ENCODE measurements at places on chromosomes 2 and 18.
A peak's percentile ranks its signal among the peaks of the same experiment; 100 is the strongest.

DNA sequence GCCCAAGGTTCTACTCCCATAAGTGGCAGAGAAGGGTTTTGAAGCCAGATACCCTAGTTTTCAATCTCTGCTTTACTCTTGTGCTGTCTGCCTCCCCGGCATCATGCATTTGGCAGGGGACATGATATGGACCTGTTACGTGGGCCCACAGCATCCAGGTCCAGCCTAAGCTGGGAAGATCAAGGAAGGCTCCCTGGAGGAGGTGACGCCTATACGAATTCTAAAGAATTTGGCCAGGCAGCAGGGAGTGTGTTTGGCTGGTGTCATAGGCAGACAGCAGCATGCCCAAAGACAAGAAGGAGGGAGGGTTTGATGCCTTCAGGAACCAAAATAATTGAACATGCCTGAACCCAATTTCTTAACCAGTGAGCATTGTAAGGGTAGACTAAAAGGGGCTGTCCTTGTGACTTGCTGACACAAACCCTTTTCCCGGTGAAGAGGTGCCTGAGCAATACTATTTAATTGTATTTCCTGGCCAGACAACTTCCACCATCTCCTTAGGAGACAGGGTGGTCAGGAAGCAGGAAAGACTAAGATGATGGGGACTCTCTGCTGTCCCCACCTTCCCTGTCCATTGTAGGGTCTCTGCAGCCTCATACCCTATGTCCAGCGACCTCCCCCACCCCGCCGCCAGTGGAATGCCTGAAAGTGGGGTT lies 21.3 kb downstream of the NRP2 start:
- DNase-seq, result no peak

GRCh38 chr2:23624378-23624777 lies 239.4 kb downstream of the KLHL29 start:
- DNase-seq, result peak; percentile 16

GRCh38 chr2:43927442-43927841 lies 68.3 kb downstream of the LRPPRC start:
- no peak for DNase-seq

- DNase-seq, result no peak
These were observed 498.7 kb downstream of the BCL11A start for GRCh38 chr2:60054571-60055340.

GRCh38 chr2:139033300-139033699 lies 253.1 kb upstream of the NXPH2 start:
- DNase-seq, result no peak

DNA sequence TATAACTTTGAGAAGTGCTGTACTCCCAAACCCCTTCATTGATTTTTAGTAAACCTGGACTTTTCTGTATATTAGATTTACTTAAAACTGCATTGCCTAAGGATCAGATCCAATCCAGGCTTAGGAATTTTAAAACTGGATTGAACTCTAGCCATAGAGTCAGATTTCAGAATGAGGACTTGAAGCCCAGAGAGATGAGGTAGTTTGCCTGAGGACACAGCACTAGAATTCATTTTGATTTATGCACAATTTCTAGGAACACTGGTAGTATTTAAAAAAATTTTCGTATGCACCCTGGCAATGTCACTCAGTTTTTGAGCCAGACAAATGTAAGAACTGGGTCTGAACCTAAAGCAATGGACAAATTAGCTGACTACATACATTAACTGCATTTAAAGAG lies 144.9 kb downstream of the KCTD1 start:
- DNase-seq, result no peak

GRCh38 chr18:13464432-13465123 lies 246.0 kb downstream of the LDLRAD4 start:
- peak; percentile 55 for DNase-seq

DNA sequence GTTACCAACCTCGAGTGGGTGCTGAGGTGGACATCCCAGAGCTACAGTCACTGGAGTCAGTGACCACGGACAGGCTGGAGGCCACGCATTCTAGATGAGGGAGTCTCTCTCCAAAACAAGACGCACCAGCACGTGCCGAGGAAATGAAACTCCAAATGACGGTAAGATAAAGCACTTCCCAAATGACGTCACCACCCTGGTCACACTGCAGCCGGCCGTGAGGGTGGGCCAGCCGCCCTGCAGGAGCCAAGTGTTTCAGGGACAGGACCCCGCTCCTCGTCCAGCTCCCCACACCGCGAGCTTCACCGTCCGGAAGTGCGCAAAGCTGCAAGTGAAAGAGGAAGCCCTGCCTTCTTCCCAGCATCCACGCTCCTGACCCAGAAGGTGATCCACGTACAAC lies 99.4 kb downstream of the ZNF516 start:
- no peak for DNase-seq

DNA sequence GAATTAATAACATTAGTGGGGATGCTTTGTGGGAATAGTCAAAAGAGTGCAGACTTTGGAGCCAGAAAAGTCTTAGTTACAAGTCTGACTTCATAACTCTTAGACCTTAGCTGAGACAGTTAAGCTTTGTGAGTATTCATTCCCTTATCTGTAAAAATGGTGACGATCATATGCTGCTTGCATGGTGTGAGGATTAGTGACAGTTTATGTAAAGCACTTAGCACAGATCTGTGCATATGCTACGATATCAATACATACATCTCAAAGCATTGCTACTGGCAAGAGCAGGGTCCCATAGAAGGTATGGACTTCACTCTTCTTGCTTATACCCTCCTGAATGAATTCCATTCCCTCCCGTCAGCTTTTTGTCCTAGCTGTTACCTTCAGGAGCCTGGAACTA lies 56.7 kb upstream of the LYPD6B start:
- no peak for DNase-seq

DNA sequence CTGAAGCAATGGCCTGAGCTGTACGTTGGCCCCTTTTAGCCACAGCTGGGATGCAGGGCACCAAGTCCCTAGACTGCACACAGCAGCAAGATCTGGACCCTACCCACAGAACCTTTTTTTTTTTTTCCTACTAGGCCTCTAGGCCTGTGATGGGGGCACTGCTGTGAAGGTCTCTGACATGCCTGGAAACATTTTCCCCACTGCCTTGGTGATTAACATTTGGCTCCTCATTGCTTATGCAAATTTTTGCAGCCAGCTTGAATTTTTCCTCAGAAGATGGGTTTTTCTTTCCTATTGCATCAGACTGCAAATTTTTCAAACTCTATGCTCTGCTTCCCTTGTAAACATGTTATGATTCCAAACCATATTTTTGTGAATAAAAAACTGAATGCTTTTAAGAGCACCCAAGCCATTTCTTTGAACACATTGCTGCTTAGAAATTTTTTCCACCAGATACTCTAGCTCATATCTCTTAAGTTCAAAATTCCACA lies 33.5 kb downstream of the PDE1A start:
- DNase-seq, result no peak

- DNase-seq, result no peak
These were observed 263.2 kb downstream of the EN1 start for GRCh38 chr2:118584062-118584749.

- DNase-seq, result no peak
These were observed 76.2 kb downstream of the MAP3K20 start for GRCh38 chr2:173151671-173152401.

DNA sequence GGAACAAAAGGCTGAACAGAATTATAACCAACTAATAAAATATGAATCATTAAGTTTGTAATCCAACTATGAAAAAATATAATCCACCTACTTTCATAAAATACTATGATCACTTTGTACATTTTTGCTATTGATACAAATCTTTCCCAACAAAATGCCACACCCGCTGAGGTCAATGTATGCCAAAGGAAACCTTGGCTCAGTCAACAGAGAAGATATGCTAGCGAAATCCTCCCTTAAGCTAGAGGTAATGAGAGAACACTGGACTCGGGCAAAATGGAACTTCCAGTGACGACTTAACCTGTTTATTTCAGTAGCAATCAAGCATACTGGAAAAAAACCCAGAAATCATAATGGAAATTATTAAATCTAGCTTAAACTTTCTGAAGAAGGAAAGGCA lies 81.5 kb downstream of the NOL10 start:
- DNase-seq, result no peak

- DNase-seq, result no peak
These were observed 83.8 kb upstream of the REG3G start for GRCh38 chr2:78941751-78942150.

DNA sequence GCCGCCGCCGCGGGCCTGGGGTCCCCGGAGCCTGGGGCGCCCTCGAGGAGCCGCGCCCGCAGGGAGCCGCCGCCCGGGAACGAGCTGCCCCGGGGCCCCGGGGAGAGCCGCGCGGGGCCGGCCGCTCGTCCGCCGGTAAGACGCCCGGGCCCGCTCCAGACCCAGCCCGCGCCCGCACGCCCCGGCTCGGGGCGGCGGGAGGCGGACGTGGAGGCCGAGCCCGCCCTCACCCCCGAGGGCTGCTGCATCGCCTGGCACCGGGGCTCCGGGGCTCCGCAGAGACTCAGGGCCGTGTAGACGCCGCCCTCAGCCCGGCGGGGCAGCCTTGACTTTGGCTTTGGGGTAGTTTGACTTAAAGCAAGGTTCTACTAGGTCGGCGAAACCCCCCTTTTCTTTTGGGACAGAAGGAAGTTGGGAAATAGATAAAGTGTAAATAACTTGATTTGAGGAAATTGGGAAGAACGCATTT lies 335 bp downstream of the ERFE start:
- DNase-seq, result no peak

All from stimulated activated CD4-positive, alpha-beta T cell treated with anti-CD3 and anti-CD28 coated beads, Interleukin-4, amount 100 ng/mL, for 4 hours (primary cell).